ENCODE measurements at places on chromosomes 13 and 19.

DNA sequence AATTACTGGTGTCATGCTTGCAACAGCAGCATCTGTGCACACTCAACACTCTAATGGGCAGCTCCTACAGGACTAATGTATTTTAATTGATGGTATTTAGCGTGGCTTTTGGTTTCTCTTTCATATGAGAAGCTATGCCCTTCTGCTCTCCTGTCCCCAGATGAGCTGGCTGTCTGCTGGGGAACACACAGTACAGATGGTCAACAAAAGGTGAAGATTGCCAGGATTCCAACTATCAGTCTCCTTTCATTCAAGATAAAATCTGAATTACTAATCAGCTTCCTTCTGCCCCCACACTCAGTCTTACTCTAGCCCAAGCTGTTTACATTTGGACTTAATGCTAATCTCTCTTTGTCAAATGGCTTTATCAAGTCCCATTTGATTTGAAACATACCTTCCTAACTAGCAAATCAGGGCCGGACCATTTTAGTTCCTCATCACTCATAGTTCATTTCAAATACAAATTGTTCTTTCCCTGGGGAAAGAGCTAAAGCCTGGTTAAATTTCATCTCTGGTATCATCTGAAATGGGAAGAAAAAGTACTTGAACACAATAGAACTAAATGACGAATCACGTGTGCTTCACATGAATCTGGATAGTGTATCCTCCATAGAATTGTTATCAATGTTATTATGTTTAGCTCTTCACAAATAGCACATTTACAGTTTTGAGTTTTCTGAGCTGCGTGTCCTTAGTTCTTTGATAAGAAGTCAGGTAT lies 988.0 kb downstream of the PCDH17 start:
- DNase-seq, result no peak

DNA sequence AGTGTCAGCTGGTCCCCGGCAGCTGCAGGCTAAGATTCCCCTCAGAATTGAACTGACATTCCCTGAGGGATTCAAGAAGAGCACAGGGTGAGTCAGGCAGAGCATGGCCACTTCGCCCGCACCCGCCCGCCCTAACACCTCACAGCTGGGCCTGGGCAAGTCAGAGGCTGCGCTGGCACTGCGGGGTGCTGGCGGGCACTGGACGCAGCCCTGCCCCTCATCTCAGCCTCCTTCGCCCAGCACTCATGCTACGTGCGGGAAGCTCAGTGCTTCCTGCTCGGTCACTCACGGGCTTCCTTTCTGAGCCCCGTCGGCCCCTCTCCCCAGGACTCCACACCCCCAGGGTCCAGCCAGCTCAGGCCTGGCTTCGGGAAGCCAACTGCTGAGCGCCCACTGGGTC lies 56.9 kb downstream of the MLLT1 start:
- DNase-seq, result no peak

DNA sequence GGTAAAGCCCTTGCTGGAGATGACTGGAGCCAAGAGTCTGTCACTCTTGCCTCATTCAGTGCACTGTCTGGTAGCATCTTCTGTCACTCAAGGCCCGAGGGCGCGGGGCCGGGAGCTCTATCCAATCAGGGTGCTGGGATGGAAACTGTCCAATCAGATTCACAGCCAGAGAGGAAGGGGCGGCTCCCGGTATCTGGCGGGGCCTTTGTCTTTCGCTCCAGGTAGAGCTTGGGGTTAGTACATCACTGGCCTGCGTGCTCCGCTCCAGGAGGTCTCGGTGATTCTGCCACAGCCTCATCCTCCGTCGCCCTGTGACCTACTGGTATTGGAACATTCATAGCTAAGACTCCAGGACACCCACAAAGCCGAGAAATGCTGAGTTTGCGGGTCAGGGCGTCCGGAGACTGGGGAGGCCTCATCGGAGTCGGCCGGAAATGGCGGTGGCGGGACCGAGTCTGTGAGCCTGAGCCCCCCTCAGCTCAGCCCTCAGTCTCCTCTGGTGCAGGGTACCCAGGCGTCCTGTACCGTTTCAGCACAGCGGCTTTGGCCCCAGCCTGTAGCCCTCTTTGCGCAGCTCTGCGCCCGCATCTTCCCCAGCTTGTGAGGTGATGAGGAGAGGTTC lies 20.6 kb upstream of the ZNF430 start:
- peak; percentile 89 for DNase-seq

DNA sequence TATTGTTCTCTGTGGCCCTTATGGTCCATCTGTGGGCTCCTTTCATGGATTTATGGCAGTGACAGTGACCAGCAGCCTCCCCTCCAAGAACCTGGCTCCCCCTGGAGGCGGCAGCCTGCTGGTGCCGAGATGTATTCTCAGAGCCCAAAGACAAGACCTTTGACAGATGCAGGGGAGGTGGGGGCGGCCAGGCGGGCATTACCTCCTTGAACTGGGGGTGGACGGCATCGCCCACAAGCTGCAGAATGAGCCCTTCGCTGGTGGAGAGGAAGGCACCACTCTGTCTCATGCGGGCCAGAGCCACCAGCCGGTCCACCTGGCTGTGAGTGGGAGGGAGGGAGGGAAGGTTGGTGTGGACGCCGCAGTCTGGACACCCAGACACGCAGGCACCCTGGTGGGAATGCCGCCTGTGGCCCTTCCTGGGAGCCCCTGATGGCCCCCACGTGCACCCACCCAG lies 6.6 kb downstream of the ISOC2 start:
- DNase-seq, result no peak

Data from cardiac septum (tissue), 1 donor.